Fibroblast of skin of abdomen (primary cell): ENCODE measurements at places on chromosomes 12 and 14.

DNA sequence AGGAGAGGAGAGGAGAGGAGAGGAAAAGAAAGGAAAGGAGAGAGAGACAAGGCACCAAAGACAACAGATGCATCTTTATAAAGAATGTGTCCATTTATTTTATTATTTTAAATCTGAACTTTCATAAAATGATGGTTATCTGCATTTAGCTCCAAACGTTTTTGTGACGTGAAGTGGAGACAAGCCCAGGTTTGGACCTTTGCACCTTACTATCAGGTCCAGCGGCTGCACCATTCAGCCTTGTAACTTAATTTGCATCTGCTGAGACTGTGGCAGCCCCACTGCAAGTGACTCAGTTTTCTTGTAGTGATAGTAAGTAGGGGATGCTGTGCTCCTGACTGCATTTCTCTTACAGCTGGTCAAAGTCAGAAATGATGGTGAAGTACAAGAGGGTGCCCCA lies 130.7 kb downstream of the NTF3 start:
- no peak for DNase-seq

DNA sequence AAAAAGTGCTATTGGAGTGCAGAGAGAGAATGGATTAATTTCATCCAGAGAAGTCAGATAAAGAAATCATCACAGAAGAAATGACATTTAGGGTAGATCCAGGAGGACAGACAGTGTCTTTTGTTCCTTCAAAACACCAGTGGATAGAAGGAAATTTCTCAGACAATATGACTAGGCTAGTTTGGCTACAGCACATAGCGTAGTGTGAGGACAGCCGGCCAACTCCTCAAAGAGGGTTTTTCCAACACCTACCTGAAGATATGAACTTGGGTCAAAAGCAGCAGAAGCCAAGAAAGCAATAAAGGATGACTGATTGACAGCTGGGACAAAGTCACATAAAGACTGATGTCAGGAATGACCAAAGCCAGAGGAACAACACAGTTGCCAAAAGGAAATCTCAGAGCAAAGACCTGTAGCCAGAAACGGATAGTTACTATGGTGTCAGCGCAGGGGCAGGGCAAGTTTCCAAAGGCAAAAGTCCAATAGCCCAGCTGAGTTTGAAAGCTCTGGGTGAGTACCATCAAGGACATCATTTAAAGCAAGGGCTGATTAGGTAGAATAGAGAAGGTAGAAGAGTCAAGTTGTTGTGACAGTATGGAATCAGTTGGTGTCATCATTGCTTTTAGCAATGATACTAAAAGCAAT lies 58.7 kb upstream of the PDE3A start:
- no peak for DNase-seq

GRCh38 chr12:64006211-64006825 lies 161.8 kb downstream of the SRGAP1 start:
- DNase-seq, result peak; percentile 84

GRCh38 chr12:46065412-46066166 lies 75.2 kb upstream of the SCAF11 start:
- DNase-seq, result no peak

- DNase-seq, result no peak
These were observed 129.0 kb downstream of the ASCL4 start for GRCh38 chr12:107903341-107904061.

DNA sequence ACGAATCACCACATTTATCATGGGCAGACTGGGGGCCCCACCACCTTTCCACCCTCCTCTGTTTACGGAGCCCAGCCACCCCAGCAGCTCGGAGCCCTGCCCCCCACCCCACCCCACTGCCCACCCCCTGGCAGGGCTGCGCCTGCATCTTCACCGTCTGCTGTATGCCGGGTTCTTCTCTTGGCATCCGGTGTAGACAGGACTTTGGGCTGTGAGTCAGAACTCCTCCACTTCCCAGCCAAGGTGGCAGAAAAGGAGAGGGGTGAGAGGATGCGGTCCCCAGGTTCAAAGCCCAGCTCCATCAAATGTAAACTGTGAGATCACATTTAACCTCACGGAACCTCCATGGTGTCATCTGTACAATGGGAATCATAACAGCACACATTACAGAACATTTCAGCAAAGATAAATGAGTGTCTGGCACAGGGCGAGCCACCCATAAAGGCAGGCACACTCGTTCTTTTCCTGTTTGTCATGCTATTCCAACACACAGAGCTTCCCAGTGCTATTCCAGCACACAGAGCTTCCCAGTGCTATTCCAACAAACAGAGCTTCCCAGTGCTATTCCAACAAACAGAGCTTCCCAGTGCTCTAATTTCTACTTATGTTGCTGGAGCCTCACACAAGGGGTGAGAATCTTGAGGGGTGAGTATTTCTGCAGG lies 292.7 kb upstream of the RTL1 start:
- no peak for DNase-seq

- DNase-seq, result no peak
These were observed 25.0 kb downstream of the CFAP54 start for GRCh38 chr12:96514328-96514727.

- peak; percentile 57 for DNase-seq
These were observed 76.9 kb upstream of the PSMA6 start for GRCh38 chr14:35215110-35215813.
